ENCODE measurements at places on chromosomes 12 and 14.

- no peak for DNase-seq
Observed at GRCh38 chr12:59927032-59927431, 331.2 kb downstream of the SLC16A7 start.

DNA sequence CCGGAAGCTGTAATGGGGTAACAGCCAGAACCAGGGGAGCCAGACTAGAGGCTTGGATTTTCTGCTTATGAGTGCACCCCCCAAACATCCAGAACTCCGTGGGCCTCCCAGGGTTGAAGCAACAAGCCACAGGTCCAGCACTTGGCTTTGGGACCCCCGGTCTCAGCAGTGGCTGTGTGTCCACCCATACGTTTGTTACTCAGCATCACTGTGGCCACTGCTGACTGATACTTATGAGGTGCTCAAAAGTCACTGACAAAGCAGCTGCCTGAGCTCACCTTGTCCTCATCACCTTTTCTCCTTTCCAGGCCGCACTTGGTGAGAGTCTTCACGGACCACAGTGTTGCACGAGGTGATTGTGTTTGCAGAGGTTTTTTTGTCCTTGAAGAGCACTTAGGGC is 145.6 kb upstream of the RFLNA start:
- DNase-seq = no peak

DNA sequence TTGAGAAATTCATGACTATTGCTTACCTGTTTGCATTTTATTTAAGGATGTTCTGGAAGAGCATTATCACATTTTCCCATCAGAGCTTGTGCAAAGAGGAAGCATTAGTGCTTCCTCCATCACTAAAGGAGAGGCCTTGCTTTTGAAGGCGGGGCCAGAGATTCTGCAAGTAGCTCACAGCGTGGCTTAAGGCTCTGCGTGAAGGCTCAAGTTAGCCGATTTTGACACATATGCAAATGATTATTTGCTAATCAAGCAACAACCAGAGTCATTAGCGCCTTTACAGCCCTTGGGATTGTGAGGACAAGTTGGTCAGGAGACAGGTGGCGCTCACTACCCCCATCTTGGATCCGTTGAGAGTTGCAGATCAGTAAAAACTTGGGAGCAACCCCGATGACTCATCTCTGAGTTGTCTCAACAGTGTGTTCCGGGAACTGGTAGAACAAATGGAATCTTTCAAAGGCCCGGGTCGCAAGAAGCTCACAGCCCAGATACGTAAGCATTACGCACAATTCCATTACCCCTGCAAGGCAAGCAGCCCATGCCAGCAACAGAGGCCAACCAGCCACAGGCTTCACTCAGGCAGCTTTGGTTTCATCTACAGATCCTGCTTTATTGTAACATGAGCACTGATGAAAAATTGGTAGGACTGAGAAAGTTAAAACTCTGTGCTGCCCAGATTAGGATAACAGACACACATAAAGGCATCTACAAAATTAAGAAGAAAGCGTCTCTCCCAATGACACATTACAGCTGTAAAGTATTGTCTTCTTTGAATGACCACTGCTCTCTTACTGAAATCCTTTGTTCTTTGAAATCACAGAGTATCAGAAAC is 34.9 kb upstream of the SPTSSA start:
- DNase-seq = peak; percentile 93

DNA sequence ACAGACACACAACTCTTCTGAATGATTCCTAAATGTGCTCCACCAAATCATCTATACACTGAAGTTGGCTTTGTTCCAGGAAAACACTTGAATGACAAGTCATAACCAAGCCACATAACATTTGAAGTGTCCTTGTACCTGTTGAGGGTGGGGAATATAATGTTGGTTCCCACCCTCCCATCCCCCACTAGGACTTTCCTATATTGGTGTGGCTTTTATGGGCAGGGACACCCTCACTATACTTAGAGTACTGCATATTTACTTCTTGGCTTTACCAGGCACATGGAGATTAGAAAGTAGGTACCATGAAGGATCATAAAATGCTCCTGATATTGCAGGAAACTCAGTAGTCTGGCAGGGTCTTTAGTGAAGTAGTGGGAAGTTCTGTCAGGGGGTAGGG is 9.7 kb upstream of the BHLHE41 start:
- DNase-seq = no peak

GRCh38 chr12:46383654-46384450 is 11.3 kb upstream of the SLC38A2 start:
- peak; percentile 93 for DNase-seq

- peak; percentile 26 for DNase-seq
Observed at GRCh38 chr14:101665478-101666078, 95.9 kb upstream of the PPP2R5C start.

- DNase-seq = no peak
Observed at GRCh38 chr12:24860546-24860945, 88.4 kb downstream of the BCAT1 start.

- DNase-seq = no peak
Observed at GRCh38 chr14:61330511-61330910, 9.1 kb downstream of the PRKCH start.

DNA sequence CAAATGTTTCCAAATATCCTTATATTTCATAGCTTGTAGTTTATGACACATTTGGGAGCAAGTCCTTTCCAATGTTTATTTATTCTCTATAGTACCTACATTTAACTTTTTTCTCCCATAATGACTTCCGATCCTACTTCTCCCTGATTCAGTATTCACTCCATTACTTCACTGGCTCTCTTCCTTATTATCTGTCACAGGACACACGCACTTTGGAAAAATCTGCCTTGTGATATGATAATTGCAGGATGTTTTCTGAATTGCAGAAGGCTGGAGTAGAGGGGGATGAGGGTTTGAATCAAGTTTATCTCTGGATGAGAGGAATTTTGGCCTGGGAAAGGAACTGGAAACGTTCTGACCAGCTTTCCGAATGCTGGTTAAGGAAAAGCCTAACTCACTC is 75.0 kb downstream of the HMGA2 start:
- DNase-seq = no peak

All from ACHN (cell line).